ENCODE measurements at places on chromosomes 12 and 14.

DNA sequence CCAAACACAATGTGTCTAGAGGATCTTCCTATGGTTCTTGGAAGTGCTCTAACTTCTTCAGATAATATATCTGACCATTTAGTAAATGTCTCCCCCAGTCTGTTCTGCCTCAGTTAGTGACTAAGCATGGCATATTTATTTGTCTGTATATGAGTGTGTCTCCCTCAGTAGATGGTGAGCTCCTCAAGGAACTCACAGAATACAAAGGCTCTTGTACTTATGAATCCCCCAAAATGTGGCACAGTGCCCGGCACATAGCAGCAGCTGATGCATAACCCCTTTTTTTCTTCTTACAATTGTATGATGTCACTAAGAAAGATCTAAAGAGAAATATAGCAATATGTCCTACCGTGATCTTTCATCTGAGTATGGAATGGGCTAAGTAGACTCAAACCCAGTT, 264.7 kb upstream of the PRICKLE1 start:
- DNase-seq = no peak

- DNase-seq = no peak
Measured at GRCh38 chr12:65685514-65685913, 138.8 kb upstream of the HMGA2 start.

- no peak for DNase-seq
Measured at GRCh38 chr12:124497658-124498057, 69.8 kb downstream of the NCOR2 start.

- no peak for DNase-seq
Measured at GRCh38 chr12:52024845-52025230, 18.1 kb downstream of the TAMALIN start.

DNA sequence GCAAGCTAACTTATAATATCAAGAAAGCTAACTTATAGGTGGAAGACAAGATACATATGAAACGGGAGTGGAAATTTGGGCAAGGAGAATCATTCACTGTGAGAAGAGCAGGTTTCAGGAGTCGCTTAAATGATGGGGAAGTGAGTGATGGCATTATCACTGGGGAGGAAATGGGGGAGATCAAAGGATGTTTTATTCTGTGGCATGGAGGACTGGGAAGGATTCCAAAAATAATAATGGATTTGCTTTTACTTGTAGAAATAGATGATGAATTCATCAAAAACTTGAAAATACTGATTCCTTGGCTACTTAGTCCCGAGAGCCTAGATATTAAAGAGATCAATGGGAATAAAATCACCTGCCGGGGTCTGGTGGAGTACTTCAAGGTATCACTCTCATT, 47.8 kb downstream of the SAV1 start:
- DNase-seq = no peak

- no peak for DNase-seq
Measured at GRCh38 chr12:64457032-64457431, 5.1 kb downstream of the TBK1 start.

DNA sequence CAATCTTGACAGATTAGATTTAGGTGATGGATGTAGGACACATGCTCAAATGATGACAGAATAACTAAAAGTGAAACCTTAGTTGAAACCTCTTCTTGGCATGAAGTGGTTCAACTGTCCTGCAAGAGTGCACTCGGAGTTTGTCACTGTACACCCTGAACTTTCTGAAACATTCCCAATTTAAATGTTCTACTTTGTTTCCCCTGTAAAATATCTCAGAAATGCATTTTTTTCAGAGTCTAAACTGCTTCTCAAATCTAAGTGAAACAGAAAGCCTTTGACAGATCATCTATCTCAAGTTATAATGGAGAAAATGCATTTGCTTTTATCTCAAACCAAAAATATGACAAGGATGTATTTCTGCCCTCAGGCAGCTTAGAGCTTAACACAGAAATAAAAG, 66.0 kb downstream of the BHLHE41 start:
- no peak for DNase-seq

DNA sequence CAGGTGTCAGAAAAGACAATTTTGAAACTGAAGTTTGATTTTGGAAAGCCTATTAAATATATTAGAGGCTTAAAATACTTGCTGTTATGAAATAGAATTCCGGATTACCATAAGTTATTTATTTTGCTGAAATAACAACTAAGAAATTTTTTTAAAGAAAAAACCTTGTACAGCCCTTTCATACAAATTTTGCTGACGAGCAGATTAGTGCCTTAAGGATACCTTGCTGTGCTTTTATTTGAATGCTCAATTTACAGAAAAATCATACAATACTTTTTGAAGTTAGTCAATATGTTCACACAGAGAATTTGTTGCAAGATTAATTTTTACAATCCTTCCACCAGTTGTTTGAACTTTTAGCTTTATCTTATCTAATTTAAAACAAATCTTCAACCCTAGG, 29.5 kb upstream of the CLEC2D start:
- DNase-seq = no peak

- no peak for DNase-seq
Measured at GRCh38 chr12:52079576-52080402, at the start of gene SMIM41. Gene SMIM41 (plus strand): TSS chr12:52079704. CDS start chr12:52079780, 76 bp downstream.

- DNase-seq = no peak
Measured at GRCh38 chr12:94079566-94080340, 68.6 kb upstream of the PLXNC1 start.

GRCh38 chr12:153080-153746, 60.7 kb downstream of the SLC6A12 start:
- DNase-seq = no peak

- DNase-seq = no peak
Measured at GRCh38 chr14:22220427-22220826, 368.6 kb downstream of the DAD1 start.

DNA sequence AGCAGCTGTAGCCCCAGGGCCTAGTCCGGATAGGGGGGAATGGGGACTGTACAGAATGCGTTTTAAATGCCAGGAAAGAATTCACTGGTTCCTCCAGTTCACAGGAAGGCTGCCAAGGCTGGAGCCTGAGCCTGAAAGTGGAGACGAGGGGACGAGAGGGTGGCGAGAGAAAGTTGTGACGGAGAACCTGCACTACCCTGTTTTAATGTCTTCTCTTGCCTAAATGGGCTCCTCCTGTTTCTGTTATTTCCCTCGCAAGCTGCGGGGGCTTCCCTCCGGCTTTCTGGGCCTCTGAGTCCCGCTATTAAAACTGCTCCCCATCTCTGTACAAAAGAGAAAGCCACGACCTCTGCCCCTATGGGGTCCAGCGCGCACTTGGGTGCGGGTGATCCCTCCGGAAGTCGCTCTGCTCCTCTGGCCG, 4.5 kb downstream of the C1QL4 start:
- DNase-seq = no peak

DNA sequence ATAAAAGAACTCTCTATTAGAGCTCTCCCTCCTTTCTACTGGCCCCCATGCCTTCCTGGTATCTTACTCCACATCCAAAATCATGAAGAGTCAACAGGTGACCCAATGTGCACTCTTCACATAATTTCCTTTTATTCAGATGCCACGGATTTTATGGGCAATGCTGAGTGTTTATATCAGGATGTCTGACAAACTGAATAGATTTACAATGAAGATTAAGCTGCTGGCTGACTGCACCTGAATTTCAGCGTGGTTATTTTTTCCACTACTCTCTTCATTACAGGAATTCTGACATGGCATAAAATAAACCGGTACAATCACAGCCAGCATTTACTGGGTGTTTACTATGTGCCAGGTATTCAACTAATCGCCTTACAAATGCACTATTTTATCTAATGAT, 29.4 kb upstream of the CERS5 start:
- no peak for DNase-seq

DNA sequence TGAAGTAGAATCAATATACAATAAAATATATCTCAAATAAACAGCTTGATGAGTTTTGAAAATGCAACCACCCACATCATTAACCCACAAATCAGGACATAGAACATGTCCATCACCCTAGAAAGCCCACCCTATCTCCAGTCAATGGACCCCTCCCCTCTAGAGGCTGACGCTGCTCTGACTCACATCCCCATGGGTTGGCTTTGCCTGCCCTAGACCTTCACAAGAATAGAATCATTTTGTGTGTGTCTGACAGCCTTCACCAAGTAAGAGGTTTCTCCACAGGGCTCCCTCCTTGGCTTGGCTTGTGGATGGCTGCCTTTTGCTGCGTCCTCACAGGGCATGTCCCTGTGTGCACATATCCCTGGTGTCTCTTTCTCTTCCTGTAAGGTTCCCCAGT, 250.2 kb upstream of the RTL1 start:
- no peak for DNase-seq

GRCh38 chr14:102993523-102993922, 63.8 kb downstream of the CDC42BPB start:
- DNase-seq = no peak

GRCh38 chr12:103050273-103050672, 92.8 kb downstream of the ASCL1 start:
- DNase-seq = no peak

- DNase-seq = peak; percentile 72
Measured at GRCh38 chr12:9647825-9648700, 21.4 kb upstream of the CLEC2D start.

GRCh38 chr14:100691395-100692056, 35.2 kb upstream of the DLK1 start:
- no peak for DNase-seq

DNA sequence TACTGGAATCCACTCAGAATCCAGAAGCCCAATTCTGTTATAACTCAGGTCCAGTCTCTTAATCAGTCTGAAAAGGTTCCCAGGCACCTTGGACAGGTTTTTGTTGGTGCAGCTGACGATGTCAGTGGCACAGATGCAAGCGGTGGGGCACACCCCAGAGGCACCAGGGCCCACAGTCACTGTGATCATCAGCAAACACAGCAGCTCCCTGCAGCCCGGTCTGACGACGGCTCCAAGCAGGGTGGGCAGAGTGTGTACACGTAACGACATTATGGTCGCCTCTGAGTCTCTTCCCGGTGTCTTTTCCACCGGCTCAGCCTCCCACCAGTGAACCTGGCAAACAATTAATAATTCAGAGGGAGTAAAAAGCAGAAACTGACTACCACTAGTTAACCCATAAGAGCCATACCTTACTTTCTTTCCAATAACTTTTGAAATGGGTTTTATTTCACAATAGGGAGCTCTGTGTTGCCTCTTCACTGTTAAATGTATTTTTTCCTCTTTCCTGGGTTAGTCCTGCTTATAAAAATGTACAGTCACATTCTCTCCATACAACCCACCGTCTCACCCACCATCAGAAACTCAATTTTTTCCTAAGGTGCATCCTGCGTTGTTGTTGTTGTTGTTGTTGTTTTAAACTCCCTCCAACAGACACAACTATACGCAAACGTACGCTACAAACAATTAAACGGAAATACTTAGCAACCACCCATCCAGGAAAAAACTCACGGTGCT, 521 bp upstream of the PCED1B start:
- DNase-seq = peak; percentile 9

DNA sequence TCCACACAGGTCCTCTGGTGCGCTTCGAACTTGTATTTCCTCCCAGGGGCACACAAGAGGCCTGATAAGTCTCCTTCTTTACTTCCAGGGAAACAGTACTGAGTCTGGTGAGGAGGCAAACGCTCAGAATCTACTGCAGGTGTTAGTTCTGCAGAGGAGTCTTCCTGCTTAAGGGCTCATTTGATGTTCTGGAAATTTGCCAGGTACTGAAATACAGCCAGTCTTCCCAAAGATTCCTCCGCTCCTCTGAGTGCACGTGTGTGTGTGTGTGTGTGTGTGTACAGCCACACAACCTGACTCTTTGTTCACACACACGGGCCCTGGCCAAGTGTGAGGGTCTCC, 92.0 kb downstream of the FBXL14 start:
- no peak for DNase-seq

DNA sequence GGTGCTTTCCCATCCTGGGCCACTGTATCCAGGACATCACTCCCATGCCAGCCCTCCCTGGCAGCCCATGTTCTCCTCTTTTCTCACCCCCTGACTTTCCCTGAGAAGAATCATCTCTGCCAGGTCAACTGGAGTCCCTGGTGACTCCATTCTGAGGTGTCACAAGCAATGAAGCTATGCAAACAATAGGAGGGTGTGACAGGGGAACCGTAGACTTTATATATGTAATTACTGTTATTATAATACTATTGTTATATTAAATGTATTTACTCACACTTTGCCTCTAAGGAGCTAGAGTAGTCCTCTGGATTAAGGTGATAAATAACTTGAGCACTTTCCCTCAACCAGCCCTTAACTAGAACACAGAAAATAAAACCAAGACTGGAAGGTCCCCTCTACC, 9.2 kb downstream of the ZNF219 start:
- no peak for DNase-seq

All from activated CD4-positive, CD25-positive, alpha-beta regulatory T cell (primary cell).